ENCODE measurements at places on chromosomes 3 and 15.

GRCh38 chr3:136276049-136276755 lies 26.1 kb downstream of the PCCB start:
- no peak for DNase-seq

DNA sequence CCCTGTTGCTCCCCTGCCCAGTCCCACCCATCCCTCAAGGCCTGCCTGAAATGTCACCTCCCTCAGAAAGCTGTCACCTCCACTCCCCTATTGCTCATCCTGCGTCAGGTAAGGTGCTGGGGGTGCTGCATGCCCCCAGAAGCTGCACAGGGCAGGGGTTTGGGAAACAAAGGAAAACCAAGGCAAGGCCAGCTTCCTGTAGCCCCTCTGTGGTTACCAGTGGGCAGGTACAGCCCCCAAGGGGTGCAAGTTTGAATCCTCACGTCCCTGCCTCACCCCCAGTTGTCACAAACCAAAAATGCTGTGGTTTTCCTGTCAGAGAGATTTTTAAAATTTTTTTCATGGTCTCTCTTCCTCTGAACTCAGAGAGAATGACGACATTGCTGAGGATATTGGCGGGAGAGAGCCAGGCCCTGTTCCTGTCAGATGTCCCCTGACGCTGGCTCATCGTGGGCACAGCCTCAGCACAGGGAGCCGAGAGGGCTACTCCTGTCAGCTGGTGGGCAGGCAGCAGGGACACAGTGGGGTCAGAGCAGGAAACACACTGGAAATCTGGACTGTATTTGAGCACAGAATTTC lies 27.0 kb downstream of the PSTPIP1 start:
- no peak for DNase-seq

DNA sequence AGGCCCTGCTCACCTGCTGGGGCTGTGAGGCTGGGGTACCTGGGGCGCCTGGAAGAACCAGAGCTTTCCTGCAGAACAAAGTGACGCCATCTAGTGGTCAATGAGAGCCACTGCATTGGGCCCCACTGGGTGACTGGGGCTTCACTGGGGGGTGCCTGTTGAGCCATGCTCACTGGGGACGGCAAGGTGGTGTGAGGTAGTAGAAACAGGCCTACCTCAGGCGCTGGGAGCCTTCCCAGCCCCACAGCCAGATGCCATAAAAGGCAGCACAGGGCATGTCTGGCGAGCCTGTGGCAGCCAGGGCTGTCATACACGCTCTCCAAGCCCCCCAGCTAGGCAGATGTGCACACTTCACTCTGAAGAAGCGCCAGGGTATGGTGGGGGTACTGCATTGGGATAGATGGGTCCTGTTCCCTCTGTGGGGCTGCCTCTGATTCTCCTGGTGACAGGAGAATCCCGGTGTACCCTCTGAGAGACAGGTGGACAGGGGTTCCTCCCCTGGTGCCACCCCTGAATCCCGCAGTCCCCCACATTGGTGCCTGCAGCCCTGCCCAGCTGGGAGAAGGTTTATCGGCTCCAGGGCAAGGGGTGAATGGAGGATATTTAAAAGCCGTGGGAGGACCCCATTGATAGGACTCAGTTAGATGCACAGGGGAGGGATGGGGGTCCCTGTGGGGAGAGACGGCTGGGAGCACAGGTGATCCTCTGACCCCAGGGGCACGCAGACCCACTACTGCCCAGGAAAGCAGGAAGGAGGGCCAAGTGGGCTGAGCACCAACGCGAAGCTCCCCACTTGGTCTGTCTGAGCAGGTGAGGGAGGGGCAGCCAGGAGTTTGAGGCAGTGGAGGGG lies 178.8 kb downstream of the NSMCE3 start:
- DNase-seq, result no peak

DNA sequence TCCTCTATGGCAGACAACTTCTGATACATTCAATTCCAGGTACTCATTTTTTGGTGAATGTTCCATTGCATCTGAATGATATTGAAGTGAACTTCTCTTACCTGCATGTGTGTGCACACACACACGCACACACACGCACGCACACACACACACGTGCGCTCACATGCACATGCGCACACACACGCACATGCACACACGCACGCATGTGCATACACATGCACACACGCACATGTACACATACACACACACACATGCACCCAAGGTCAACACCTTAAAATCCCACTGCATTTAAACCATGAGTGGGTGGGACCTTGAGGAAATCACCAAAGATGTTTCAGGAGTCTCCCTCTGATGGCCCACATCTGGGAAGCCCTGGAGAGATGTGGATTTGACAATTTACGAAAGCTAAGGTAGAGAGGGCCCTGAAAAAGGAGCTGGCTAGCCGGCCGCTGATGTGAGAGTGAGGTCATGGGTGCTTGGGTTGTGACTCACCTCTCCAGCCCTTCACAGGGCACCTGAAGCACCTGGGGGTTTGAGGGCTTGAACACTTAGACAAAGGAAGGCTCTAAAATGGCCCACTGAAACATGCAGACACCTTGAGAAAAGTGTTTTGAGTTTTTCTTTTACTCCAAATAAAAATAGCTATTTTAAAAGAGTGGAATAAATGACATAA lies 269.1 kb upstream of the LRRFIP2 start:
- no peak for DNase-seq

GRCh38 chr3:185867650-185868049 lies 42.8 kb upstream of the IGF2BP2 start:
- no peak for DNase-seq

DNA sequence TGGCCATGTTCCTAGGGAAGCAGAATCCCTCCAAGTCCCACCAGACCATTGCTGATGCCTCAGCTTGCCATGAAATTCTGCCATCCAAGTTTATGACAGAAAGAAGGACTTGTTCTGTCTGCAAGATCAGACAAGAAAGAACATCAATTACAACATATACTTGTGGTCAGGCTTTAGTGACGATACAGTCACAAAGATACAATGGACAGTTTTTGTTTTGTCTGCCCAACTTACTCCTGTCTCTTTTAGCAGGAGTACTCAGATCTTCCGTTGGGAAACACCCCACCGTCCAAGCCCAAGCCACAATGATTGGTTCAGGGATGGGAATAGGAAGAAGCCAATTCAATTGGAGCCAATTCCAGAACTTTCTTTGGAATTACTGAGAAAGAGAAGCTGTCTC lies 15.7 kb downstream of the KLHL6 start:
- no peak for DNase-seq

DNA sequence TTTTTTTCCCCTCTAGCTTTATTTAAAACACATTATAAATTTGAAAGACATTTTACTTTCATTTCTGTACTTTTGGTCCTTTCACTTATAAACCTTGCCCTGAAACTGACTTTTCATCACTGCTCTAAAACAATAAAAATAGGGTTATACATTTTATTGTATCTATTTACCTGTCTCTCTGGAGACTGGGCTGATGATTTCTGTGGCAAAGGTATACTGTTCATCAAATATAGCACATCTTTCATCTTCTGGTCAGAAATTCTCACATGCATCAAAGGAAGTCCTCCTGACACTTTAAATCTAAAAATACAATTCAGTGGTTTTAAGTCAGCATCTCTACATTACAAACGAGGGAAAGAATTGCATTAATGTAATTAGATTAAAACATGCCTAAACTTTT lies 86.1 kb downstream of the VPS13C start:
- DNase-seq, result no peak

DNA sequence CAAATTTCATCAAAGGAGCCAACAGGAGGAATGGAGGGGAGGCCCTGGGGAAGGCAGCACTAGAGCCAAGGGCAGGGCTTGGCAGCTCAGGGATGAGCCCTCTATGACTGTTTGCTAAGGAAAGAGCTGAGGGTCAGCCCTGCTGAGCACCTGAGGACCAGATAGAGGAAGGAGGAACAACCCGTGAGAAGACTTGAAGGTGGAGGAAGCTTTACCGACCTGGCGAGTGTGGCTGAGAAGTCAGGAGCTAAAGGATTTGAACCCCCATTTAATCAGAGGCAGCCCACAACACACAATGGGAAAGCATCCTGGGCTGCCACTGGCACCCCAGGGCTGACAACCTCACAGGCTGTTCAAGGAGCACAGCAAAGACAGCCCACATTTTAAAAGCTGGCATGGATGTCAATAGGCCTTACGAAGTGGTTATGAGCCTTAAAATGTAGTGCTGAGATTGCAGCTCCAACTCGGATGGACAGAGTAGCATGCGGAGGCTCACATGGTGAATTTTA lies 20.7 kb upstream of the LRRC2 start:
- no peak for DNase-seq

GRCh38 chr15:78247911-78248310 lies 13.5 kb upstream of the ACSBG1 start:
- no peak for DNase-seq

- no peak for DNase-seq
These were observed 177.0 kb downstream of the PDCD6IP start for GRCh38 chr3:33975463-33975862.

DNA sequence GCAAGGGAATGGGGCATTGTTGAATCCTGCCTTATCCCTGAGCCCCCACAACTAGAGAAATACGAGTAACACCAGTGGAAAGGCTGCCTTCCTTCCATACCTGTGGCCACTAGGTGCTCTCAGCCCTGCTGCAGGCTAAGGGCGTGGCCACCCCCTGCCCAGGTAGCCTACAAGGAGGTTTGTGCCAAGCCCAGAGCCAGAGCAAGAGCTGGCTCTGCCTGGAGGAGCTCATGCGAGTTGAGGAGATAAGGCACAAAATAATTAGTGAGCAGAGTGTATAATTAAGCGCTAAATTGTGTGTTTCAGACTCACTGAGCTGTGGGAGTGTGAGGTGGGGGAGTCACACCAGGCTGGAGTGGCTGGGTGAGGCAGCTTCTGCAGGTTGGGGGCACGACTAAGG lies 49.2 kb downstream of the TPRA1 start:
- no peak for DNase-seq

GRCh38 chr3:155106119-155106518 lies 26.0 kb downstream of the MME start:
- no peak for DNase-seq

GRCh38 chr3:180855364-180855763 lies 57.1 kb upstream of the FXR1 start:
- DNase-seq, result no peak

DNA sequence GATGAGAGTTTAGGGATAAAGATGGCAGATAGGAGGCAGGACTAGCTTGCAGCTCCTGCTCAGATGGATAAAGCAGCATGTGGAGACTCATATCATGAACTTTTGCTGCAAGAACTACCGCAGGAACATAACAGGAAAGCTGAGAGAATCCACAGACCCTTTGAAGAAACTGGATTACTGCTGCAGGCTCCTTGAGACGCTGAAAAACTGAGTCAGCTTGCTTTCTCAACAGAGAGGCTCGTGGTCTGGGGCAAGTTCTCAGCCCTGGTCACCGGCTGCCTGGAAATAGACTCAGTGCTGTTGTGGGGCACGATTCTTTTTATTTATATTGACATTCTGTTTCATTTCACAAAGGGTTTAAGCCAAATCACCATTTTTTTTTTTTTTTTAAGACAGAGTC lies 28.8 kb upstream of the TRIM59 start:
- DNase-seq, result no peak

DNA sequence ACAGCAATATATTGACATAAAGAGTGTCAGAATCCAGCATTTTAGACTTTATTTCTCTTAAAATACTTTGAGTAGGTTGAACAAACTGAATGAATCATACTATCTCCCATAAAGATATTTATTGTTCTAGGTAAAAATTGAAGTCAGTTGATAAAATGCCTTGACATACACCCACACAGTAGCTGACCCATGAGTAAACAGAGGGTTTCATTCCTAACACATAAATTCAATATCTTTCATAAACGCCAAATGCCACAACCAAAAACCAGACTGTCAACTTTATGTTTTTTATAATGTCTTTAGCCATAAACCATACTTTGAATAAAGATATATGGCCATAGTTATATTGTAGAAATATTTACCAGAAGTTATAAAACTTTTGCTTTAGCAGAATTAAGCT lies 742.4 kb downstream of the NAALADL2 start:
- no peak for DNase-seq

DNA sequence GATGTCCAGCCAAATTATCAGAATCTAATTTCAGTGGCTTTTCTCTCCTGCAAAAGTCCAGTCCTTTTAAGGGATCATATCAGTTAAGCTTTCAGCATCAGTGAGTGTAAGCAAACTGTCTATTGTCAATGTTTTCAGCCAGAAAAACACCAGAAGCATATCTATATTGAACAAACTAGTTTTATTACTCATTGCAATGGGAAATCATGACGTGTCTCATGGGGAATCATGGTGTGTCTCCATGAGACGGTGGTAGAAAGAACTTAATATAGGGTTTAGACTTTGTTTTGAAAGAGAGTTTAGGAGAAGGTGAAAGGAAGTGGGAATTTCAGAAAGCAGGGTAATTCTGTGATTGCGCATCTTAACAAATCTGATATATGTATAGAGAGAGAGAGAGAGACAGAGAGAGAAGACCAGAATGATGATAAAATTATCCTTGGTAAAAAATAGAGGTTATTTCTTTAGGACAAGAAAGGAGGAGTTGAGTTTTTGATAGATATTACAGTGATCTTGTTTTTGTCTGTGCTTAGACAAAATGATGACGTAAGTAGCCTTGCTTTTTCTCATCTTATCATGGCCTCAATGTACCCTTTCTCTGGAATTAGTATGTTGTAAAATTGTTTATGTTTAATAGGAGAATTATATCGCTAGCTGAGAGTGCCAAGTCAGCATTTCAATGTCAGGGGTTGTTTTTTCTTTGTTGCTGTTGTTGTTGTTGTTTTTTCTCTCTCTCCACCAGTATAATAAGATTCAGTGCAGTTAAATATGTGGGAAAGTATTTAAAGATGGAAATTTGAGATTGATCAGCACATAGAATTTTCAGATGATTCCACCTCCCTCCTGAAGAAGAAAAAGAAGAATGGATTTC lies 129.9 kb upstream of the OSTN start:
- DNase-seq, result no peak

DNA sequence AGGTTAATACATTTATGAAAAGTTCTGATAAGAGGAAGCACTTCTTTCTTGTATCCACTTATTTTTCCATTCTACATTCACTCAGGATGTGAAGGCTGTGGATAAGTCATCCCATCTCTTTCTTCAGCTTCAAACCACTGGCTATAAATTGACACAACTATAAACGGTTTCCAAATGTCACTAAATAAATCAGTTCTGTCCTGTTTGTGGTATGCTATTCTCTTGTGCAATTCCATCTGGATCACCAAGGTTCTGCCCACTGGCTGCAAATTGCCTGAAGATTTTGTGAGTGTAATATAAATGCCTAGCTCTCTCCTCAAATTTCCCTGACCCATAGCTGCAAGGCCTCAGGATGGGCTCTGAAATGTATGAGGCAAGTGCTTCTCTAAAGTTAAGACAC lies 7.1 kb upstream of the LMOD3 start:
- DNase-seq, result no peak

Data from memory B cell (primary cell).